H1 (cell line): ENCODE measurements at places on chromosomes 11 and 22.

GRCh38 chr11:12087075-12088004 lies 23.1 kb upstream of the MICAL2 start:
- DNase-seq = no peak

DNA sequence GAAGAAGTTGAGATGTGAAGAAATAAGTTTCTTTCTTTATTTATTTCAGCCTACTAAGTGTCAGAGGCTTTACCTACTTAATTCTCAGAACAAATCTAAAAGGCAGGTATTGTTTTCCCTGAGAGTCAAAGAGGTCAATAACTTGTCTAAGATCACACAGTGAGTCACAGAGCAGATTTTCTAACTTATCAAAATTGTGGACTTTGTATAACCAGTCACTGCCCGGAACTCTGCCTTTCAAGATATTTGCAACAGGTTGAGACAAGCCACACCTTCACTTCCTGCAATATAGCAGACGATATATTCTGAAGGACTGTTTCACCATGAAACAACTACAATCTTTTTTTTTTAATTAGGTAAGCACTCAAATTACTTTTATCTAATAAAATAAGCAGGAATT lies 10.5 kb upstream of the MMP3 start:
- DNase-seq = no peak

- DNase-seq = no peak
These were observed 49.5 kb upstream of the HSPA8 start for GRCh38 chr11:123111465-123111864.

DNA sequence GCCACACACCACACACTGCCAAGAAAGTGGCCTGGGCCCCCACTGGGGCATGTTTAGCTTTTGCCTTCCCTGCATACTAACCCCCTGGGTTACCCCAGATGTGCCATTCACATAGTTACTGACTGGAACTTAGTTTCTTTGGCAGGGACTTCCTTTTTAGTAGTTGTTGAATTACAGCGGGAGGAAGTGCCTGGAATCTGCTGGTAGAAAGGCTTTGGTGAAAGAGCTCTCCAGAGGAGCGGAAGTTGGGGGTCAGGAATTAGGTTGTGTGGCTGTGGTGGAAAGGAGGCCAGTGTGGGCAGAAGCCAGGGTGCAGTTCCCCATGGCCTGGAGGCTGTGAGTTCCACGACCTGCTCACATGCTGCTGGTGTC lies 69.0 kb downstream of the MED15 start:
- DNase-seq = no peak

- no peak for DNase-seq
These were observed 175.7 kb downstream of the SWAP70 start for GRCh38 chr11:9839550-9839949.

DNA sequence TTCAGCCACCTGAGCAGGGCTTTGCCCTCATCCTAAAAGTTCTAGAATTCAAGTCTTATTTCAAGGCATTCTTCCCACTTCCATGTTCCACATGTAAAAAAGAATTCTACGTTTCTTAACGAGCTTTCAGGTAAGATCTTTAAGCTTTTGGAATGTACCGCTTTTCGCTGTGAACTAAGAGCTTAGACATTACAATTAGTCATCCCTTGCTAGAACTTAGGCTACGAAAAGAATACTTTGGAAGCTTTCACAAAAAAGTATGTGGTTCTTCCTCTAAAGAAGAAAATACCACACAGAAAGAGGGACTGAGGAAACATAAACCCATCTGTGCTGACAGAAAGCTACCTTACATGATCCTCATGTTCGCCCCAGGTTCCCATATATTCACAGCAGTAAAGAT lies 1.9 kb downstream of the NUMA1 start:
- DNase-seq = no peak

- no peak for DNase-seq
These were observed 425.9 kb downstream of the OPCML start for GRCh38 chr11:133106417-133106816.

DNA sequence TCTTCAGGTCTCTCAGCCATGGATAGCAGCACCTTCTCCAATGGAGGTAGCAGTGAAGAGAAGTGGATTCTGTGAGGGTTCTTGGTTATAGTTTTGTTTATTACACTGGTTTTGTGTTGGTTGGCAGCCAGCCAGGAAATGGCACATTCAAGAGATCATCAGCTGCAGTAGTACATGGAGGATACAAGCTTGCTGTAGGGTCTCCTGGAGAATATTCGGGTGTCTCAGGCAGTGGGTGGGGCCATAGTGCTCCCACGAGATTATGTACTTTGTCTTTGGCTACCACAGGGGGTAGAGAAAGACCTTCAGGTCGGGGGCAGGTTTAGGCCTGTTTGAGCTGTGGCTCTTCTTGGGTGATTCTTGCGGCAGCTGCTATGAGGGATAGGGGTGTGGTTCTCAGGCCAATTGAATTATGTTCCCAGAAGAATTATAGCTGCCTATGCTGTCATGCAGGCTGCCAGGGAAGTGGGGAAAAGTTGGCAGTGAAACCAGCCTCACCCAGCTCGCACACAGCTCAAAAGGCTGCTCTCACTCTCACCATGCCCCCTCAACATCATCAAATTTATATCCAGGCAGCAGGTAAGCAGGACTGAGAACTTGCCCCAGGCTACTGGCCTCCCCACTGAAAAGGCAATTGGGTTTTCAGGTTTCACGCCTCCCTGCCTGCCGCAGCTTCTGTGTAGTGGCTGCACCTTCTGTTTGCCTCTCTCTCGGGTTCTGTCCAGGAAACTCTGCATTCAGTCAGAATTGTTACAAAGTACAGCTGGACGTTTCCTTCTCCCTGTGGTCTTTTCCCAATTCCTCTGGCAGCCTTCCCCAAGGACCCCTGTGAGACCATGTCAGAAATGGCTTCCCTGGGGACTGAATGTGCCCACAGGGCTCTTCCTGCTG lies 435.5 kb downstream of the LUZP2 start:
- no peak for DNase-seq

GRCh38 chr22:45832959-45833580 lies 143.9 kb downstream of the WNT7B start:
- DNase-seq = no peak

DNA sequence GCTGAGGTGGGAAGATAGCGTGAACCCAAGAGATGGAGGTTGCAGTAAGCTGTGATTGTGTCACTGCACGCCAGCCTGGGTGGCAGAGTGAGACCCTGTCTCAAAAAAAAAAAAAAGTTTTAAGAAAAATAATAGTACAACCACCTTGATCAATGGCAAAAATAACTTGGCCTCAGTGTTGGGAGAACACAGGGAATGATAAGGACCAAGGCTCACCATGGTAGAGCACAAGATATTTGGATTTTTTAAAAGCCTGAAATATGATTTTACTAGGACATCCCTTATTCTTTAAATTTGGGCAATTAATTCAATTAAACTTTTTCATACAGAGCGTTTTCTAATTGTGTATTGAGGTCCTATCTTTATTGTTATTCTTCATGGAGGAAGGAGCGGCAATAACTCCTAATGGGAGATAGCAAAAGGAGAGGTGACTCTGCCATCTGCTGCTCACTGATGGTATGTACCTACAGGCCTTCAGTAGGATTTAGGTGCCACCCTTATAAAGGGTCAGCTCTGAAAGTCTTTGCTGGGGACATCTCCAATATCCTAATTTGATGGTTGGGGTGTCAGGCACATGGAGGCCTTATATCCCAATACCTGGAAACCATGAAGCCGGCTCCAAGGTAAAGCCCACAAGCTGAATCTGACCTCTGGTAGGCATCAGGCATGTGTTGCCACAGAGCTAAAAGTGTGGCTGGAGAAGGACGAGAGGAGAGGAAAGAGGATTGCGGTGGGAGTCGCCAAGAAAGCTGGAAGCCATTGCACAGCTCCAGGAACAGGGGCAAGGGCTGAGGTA lies 21.9 kb upstream of the POLD3 start:
- no peak for DNase-seq

- DNase-seq = no peak
These were observed 94.6 kb upstream of the CD82 start for GRCh38 chr11:44470854-44471253.

- peak; percentile 82 for DNase-seq
These were observed at the start of gene DENND5A for GRCh38 chr11:9265211-9266131. Gene DENND5A, minus strand, starts transcription at chr11:9265350. Its CDS starts 281 bp downstream, at chr11:9265069.

DNA sequence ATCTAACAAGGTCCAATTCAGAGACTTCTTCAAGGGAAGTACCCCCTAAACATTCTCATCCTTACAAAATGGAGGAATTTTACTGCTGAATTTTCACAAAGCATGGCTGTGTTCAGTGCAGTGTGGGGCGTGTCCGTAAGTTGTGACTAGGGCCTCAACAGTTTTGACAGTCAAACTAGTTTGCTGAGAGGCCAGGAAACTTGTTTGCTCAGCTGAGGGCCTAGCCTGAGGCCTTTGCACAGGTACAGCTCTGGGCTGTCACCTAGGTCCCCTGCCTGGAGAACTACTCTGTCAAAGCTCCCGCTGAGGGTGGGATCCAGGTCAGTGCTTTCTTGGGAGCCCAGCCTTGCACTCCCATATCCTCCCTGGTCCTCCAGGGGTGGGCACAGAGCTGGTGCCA lies 27.9 kb downstream of the TCP11L1 start:
- no peak for DNase-seq

DNA sequence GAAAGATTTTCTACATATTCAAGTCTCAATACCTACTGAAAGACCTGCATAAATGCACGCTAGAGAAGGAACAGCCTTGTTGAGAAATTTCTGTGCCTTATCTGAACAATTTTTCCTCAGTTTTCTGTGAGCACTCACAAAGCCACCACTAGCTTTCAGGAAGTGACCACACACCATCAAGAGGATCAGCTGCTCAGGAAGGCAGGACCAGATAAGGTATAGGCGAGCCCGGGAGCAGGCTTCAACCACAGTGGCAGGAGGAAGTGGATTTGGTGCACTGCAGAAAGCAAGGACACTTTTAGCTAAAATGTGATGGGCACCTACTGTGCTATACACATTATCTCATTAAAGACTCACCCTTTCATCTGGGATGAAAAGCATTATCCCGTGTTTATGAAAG lies 220.8 kb downstream of the RAB38 start:
- DNase-seq = no peak

DNA sequence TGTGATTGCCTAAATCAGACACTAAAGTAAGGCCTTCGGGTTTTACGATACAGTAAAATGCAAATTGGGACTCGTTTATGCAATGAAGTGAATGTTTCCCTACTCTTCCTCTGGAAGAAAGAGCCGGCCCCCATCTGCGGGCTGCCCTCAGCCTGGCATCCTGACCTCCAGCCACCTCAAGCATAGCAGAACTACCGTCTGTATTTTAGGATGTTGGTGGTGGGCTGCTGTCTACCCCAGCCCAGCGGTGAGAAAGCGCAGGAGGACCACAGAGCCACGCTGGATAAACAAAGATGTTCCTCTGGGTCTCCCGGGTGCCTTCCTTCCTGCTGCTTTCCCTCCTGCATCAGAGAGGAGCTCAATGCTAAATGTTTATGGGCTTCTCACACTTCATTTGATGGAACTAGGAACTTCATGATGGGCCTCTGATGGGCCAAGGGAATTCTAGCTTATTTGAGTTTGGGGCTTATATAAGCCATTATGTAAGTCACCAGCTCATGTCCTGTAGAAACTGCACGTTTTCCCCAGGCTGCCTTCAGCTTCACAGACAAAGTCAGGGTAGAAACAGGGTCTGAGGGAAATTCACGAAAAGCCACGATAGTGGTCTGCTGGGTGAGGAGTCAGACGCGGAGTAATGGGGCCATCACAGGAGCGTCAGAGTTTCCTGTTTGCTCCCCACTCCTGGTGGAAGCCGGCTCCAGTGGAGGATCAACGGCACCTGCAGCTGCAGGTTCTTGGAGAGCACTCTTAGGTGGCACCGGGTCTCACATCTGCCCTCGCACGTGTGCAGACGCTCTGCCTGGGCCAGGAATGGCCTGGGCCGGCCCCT lies 287.4 kb downstream of the BRD1 start:
- no peak for DNase-seq

GRCh38 chr11:35540526-35540925 lies 15.1 kb upstream of the PAMR1 start:
- no peak for DNase-seq

DNA sequence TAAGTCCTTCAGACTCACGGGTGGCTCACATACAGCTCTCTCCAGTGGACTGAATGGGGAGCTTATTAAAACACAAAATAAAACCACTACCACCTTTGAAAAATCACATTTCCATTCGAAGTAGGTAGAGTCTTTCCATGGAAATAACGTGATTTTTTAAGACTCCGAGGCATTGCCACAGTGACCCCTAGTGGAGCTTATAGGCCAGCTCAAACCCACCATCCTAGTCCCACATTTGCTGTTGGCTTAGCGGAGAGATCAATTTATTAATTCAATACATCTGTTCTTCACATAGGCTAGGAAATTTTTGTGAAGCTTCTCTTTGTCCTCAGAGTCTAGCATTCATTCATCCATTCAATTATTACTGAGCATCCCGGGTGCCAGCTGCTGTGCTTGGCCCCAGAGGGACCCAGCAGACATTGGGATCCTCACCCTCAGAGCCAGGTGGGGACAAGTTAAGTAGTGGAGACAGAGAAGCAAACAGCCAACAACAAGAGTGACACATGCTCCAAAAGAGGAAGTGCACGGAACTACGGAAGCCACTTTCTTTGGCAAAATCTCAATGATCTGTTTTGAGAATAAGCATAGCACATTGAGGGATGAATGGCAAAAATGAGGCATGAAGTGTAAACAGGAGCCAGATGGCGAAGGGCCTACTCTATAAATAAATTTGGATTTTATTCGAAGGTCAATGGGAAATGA lies 10.2 kb upstream of the P4HA3 start:
- DNase-seq = no peak

GRCh38 chr11:5547982-5548381 lies 358 bp downstream of the OR52H1 start:
- DNase-seq = no peak

- no peak for DNase-seq
These were observed 461.7 kb upstream of the CADM1 start for GRCh38 chr11:115965767-115966504.

DNA sequence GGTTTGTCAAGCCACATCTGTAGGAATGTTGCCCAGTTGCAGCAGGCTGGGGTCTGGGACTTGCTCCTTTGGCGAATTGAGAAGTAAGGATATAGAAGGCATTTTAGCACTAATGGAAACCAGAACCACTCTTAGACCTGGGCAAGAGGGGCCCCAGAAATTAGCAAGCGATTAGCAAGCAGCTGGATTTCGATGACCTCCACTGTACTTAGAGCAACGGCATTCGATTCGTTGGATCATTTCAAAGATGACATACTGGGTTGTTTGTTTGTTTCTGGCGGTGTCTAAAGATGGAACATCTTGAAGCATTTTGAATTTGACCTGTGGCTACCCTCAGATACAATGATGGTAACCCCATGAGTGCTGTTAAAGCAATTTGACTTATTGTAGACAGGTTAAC lies 1.2 kb upstream of the CDPF1 start:
- DNase-seq = no peak

DNA sequence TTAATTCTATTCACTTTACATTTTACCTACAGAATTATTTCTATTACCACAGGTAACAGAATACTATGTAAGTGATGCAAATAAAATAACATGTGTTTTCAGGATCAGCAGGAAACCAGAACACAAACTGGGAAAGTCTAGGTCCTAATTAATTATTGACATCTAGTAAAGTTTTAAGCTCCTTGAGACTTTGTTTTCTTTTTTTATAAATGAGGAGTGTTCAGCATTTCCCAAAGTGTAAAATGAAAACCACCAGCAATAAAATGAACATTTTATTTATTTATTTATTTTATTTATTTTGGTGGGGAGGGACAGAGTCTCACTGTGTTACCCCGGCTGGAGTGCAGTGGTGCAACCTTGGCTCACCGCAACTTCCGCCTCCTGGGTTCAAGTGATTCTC lies 123.6 kb downstream of the ARHGAP42 start:
- DNase-seq = no peak

GRCh38 chr11:36016263-36016662 lies 72.4 kb downstream of the LDLRAD3 start:
- no peak for DNase-seq

- no peak for DNase-seq
These were observed 37.5 kb upstream of the LYVE1 start for GRCh38 chr11:10605941-10606381.

GRCh38 chr22:37578002-37578401 lies 1.9 kb downstream of the LGALS2 start:
- DNase-seq = no peak
